ENCODE measurements at places on chromosomes 2 and 18.
A peak's percentile ranks its signal among the peaks of the same experiment; 100 is the strongest.

DNA sequence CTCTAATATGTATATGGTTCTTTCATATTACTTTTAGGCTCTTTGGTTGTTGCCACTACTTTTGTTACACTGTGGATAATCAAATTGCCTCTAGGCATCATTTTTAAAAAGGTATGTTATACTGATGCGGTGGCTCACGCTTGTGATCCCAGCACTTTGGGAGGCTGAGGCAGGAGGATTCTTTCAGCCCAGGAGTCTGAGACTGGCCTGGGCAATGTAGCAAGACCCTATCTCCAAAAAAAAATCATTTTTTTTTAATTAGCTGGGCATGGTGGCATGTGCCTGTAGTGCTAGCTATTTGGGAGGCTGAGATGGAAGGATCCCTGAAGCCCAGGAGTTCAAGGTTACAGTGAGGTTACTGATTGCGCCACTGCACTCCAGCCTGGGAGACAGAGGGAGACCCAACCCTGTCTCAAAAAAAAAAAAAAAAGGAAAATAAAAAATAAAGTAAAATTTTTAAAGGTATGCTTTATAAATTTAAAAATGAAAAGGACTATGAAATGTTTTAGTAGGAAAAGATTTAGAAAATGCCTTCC, 48.1 kb upstream of the DYNC2LI1 start:
- DNase-seq, result no peak

DNA sequence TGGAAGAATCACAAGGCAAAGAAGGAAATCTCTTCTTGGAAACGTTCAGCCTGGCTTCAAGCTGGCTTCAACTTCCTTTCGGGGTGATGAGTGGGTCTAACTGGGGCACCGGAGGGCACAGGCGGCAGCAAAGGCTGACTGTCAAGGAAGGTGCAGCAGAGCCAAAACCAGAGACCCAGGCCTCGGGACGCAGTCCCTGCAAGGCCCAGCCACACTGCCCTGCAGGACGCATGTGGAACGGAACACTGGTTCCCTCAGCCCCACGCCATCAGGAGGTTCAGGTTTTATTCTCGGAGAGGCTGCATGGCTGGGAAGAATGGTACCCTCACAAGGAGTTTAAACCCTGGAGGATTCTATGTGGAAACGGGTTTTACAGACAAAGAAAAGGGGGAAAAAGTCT, 165.5 kb downstream of the HDAC4 start:
- DNase-seq, result no peak

DNA sequence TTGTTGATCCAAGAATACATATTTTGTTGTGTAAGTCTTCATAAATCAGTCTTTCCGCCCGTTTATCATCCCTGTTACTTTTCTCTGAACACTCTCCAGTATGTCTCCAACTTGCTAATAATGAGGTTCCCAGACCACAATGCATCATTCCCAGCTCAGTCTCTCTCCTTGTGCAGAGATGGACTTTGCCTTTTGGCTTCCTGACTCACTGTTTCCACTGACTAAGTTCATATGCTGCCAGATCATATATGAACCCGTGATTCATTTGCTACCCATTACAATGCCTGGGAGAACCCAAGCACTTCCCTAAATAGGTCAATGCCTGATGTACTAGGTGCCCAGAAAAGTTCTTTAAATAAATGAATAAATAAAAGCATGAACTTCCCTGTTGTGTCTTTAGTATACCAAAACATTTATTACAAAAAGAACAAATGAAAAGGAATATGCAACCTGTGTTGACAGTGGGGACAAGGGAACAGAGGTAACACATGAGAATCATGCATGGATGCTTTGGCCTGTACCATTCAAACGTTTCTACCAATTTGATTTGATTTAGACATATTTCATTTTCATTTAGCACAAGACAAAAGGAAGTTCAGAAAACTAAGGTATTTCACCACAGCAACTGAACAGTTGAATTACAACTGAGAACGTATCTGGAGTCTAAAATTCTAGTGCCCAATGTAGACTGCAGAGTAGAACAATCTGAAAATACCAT, 215.4 kb upstream of the HNRNPA3 start:
- DNase-seq, result no peak

DNA sequence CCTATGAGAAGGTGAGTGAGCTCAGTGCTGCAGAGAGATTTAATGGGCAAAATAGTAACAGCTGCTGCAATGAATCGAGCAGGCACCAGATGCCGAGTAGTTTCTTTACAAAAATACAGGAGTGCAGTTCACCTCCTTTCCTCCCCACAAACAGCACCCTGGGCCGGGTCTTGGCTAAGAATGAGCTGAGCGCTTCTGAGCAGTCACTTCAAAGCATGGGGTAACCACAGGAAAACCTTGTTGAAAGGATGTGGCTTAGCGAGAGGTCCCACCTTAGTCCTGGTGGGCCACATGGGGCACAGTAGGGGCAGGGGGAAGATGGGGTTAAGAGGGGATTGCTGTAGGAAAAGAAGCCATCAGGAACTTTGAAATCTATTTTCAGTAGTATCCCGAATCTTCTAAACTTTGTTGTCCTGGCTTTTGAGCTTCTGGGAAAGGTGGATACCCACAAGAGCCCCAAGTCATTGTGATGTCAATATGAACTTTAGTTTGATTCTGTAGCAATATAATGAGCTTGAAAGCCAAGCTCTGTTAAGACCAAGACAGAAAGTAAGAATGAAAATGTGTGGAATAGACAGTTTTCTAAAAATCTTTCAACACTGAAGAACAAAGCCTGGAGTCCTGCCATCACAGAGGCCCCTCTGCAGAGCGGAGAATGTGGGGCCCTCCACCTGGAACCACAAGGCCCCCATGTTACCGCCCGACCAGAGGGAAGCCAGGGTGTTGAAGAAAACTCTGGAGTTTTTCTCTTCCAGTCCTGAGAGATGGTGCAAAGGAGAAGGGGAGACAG, 101.0 kb upstream of the ZNF236 start:
- no peak for DNase-seq

- DNase-seq, result no peak
Measured at GRCh38 chr18:31603315-31603714, 11.6 kb downstream of the TTR start.

- no peak for DNase-seq
Measured at GRCh38 chr2:181858600-181858999, 32.9 kb upstream of the ITPRID2 start.

DNA sequence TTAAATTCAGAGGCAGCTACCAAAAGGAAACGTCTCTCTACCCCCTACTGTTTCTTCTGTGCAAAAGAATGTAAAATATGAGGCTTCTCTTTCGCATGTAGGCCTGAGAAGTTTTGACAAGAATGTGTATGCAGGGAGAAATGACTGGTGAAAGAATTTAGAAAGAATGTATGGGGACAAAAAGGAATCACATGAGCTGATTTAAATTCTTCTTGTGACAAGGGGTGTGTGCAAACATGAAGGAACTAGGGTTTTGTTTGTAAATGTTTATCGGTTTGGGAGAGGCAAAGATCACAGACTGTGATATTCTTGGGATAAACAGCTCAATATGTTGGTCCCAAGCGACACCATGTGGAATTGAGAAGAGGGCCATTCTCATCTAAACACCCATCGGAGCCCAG, 345.2 kb upstream of the VRK2 start:
- no peak for DNase-seq

DNA sequence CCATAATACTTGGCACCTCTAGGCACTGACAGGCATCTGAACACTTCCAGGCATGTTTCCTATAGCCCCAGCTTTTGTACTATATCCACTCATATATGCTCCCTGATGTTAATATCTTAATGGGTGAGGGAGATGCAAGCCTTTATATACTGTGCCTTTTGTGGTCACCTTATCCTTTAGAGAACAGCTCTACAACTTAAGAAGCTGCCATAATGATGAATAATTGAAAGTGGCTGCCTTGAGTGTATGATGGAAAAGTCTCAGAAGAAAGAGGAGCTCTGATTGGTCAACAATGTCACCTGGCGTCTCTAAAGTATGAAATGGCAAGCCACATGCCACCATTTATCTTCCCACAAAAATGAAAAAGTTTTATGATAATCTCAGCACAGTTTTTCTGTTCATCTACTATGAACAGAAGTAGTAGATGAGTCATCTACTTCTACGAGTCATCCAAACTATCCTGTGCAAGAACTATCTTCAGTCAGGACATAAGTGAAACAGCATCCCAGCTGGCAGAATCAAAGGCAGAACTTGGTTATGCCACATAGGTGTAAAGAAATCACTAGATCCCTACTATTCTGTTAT, 997.9 kb upstream of the CELF4 start:
- DNase-seq, result peak; percentile 71

DNA sequence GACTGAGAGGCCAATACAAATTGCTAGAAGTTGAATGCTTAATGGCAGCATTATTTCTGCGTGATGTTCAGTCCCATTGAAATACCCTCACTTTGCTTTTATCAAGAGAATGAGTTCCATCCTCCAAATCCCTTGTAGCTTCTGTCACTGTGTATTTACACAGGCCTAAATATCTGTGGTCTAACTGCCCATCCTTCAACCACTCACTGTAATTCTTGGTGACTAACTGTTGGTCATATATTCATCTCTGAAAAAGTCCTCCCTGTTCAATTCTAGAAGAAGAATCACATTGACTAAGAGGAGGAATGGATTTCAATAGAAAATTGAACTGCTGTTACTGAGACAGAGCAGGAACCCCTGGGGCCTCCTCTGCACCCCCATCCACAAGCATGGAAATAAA, 74.2 kb upstream of the L3MBTL4 start:
- DNase-seq, result no peak

- DNase-seq, result no peak
Measured at GRCh38 chr2:31297751-31298150, 63.8 kb downstream of the EHD3 start.

- DNase-seq, result no peak
Measured at GRCh38 chr18:51193621-51194287, 3.7 kb downstream of the MEX3C start.

GRCh38 chr2:237894396-237894979, 35.1 kb downstream of the RAMP1 start:
- no peak for DNase-seq

DNA sequence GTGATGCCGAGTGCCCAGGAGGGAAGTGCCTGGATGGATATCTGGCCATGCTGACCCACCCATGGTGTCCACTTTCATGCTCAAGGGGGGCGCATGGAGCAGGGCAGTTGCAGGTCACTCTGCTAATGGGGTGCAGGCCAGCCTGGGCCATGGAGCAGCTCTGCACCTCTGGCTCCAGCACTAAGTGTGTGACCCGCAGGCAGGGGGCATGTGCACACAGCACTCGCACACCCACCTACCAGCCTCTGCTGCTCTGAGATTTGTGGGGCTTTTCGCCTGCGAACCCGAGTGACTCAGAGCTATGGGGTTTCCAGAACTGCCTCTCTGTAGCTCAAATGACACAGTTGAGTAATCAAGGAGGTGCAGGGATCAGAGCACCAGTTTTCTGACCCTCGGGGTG, 66.2 kb downstream of the CYP26B1 start:
- no peak for DNase-seq

GRCh38 chr2:24214880-24215279, 40.0 kb downstream of the FAM228A start:
- no peak for DNase-seq

DNA sequence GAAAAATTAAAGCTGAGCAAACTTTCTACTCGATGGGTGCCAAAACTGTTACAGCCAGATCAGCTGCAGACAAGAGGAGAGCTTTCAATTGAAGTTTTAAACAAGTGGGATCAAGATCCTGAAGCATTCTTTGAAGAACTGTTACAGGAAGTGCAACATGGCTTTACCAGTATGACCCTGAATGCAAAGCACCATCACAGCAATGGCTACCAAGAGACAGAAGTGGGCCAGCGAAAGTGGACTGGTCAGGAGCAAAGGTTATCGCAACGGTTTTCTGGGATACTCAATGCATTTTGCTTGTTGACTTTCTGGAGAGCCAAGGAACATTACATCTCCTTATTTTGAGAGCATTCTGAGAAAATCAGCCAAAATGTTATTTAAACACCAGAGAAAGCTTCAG, 9.1 kb upstream of the SERPINB5 start:
- no peak for DNase-seq

GRCh38 chr2:85015653-85016360, 44.8 kb downstream of the KCMF1 start:
- DNase-seq, result no peak

- DNase-seq, result no peak
Measured at GRCh38 chr2:195813421-195813820, 156.4 kb downstream of the SLC39A10 start.

GRCh38 chr2:47033102-47033880, 117.7 kb upstream of the MCFD2 start:
- no peak for DNase-seq

DNA sequence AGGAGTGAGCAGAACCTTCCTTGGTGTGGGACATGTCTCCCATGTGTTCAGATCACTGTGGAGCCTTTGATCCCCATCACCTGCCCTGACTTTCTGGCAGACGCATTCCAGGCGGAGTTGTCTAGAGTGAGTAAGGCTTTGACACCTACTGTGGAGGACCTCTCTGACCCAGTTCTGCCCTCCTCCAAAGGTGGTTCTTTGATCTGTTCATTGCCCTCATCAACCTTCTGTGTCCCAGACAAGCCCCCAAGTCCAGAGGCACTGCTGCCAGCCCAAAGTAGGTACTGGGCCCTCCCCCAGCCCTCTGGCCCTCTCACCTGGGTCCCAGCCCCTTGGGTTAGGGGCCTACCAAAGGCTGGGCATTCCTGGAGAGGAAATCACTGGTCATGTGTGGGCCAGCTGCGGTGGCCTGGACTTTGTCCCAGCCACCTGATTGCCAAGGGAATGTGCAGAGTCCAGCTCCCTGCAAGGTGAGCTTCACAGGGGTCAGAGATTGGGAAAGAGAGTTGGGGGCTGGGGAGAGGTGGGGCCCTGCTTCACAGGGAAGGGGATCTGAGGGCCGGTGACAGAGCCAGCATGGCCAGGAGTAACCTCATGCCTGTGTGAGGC, 12.1 kb upstream of the FAHD2A start:
- no peak for DNase-seq

DNA sequence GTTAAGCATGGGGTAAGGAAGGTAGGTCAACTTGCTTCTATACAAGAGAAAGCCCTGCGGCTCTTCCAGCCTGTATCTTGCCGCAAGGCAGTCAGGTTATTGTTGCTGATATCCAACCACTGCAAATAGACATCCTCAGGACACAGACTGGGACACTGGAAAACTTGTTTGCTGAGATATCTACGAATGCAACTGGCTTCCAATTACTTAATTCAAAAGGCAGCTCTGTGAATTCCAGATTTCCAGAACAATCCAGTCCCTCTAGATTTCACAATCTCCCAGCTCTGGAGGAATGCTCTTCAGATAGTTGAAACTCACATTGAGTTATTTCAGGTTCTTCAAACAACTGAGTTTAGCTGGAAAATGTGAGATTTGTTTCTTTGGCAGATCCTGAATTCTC, 34.6 kb upstream of the SP9 start:
- DNase-seq, result no peak

All from bone marrow (tissue), 2 donors.